ENCODE measurements at places on chromosomes 4 and X.

DNA sequence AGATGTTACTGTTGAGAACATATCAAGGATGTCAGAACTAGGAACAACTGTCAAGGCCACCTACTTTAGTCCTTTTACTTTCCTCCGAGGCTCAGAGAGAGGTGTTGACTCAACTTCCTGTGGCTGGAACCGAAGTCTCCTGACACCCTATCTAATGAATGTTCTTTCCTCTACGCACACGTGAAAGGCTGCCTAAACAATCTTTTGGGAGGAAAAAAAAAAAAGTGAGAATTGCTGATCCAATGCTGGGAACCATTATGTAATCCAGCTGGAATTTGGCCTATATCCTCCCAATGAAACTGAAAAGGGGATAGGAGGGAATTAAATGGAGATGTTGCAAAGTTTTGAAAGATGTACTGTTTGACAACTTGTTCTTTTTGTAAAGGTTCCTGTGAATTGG is 8.3 kb upstream of the MAP7D3 start:
- DNase-seq: no peak

DNA sequence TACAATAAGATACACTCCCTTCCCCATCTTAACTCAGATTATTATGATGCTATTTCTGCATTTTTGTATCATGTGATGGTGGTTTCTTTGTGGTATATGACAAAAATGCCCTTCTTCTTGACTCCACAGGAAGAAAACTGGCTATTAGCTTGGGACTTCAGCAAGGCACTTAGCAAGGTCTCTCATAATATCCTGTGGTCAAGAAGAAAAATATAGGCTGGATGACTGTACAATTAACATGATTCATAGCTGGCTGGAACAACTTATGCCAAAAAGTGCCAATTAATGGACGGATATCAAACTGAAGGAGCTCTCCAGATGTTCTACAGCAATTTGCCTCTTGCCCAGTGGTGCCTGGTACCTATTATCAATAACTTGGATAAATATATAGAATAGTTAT is 2.3 kb upstream of the MID1IP1 start:
- DNase-seq: no peak

DNA sequence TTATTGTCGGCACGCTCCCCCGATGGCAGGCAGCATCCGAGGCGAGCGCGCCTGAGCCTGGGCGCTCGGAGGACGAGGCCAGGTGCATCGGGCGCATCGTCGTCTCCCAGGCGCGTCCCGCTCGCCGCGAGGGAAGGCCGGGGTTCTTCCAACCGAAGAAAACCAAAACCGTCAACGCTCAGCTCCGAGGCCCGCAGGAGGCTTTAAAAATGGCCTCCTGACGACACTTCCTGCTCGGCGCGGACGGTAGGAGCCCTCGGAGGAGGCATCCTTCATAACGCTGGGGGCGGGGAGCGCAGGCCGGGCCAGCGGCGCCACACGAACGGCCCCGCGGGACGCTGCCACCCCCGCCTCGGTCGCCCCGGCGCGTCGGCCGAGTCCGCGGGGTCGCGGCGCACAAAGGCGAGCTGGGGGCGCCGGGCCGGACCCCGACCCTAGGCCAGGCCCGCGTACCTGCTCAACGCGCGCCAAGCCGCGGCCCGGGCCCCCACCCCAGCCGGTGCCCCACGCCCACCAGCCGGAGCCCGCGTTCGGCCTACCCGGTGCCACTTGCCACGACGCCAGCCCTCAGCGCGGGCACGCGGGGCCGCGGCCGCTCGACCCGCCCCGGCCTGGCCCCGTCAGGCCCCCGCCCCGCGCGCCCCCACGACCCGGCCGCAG is 501 bp downstream of the ZNF518B start:
- no peak for DNase-seq

GRCh38 chr4:174099712-174100111 is 183.8 kb downstream of the FBXO8 start:
- DNase-seq: no peak

DNA sequence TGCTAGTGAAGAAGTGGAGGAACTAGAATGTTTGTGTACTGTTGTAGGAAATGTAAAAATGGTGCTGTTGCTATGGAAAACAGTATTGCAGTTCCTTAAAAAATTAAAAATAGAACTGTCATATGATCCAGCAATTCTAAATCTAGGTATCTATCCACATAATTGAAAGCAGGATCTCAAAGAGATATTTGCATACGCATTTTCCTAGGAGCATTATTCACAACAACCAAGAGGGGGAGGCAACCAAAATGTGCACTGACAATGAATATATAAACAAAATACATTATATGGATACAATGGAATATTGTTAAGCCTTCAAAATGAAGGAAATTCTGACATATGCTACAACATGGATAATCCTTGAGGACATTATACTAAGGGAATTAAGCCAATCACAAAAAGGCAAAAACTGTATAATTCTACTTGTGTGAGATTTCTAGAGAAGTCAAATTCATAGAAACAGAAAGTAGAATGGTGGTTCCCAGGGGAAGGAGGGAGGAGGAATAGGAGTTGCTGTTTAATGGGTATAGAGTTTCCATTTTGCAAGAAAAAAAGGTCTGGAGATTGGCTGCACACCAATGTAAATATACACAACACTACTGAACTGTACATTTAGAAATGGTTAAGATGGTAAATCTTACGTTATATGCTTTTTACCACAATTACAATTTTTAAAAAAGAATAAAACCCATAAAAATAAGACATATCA is 35.6 kb upstream of the KCNE5 start:
- no peak for DNase-seq

DNA sequence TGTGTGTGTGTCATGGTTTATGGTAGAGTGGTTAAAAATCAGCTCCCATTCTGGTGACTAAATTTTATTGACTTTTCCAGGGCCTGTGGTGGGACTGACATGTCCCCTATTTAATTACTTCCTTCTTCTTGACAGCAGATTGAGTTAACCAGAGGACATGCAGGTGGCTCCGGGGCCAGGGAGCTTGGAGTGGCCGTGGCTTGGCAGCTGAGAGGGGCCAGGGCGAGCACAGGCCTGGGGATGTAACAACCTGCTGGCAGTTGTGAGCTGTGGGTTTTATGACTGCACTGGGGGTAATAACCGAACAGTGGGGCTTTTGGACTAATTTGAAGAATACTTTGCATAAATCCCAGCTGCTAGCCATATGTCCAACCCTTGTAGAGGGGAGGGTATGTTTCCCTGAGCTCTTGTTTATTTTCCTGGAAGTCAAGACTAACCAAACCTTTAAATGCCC is 186.0 kb downstream of the MID1IP1 start:
- DNase-seq: no peak

DNA sequence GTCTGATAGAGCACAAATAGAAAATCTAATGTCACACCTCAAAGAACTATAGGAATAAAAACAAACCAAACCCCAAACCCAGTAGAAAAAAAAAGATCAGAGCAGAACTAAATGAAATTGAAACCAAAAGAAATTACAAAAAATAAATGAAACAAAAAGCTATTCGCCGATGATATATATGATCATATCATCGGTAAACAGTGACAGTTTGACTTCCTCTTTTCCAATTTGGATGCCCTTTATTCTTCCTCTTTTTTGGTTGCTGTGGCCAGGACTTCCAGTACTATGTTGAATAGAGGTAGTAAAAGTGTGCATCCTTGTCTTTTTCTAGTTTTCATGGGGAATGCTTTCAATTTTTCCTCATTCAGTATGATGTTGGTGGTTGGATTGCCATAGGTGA is 215.3 kb upstream of the AR start:
- DNase-seq: no peak

- DNase-seq: no peak
These were observed 466.6 kb upstream of the PABPC4L start for GRCh38 chr4:134668237-134668636.

- no peak for DNase-seq
These were observed 16.2 kb downstream of the RBM47 start for GRCh38 chr4:40613456-40613855.

GRCh38 chr4:91470671-91471070 is 833.1 kb upstream of the GRID2 start:
- no peak for DNase-seq
